ENCODE measurements at places on chromosomes 13 and 19. TPM values are rescaled to one million over a fixed set of nuclear protein-coding genes. Genes with fewer than 3 reads are reported as not detected.

The ZNF527 gene
- 3.9 TPM for total RNA-seq

The REEP6 gene
- 2.7 TPM for total RNA-seq

The FXYD7 gene
- total RNA-seq = not detected

The TICAM1 gene
- total RNA-seq = 8.2 TPM

The CD22 gene
- total RNA-seq = 1.9 TPM

The NHLRC3 gene
- total RNA-seq = 15.7 TPM

DNA sequence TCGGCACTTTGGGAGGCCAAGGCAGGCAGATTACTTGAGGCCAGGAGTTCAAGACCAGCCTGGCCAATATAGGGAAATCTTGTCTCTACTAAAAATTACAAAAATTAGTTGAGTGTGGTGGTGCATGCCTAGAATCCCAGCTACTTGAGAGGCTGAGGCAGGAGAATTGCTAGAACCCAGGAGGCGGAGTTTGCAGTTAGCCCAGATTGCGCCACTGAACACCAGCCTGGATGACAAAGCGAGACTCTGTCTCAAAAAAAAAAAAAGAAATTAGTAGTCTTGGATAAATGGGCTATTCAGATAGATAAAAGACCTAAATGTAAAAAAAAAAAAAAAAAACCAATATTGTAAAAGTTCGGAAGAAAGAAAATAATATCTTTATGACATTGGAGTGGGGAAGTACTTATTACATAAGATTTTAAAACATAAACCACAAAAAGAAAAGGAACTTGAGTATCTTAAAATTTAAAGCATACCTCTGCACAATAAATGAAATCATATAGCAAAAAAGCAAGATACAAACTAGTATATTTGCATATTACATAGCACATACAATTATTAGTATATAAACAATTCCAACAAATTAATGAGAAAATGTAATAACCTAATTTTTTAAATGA lies 26.7 kb upstream of the RNASEH2B start:
- no peak overlapping the region for H3K27ac ChIP-seq
- DNase-seq = no peak
- H3K4me1 ChIP-seq = no peaks in the 10 kb centered on the region
- no peaks in the 10 kb centered on the region for H3K27me3 ChIP-seq

DNA sequence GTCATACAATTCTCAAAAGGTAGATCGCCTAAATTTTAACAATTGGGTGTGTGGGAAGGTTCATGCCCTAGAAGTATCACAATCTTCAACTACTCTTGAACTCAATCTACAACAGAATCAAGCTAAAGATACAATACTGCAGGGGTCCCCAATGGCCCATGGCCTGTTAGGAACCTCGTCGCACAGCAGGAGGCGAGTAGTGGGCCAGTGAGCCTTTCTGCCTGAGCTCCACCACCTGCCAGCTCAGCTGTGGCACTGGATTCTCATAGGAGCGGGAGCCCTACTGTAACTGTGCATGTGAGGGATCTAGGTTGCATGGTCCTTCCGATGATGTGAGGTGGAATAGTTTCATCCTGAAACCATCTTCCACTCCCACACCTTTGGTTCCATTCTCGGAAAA lies 230.6 kb downstream of the KLF12 start:
- no peak overlapping the region for H3K4me3 ChIP-seq
- DNase-seq = no peak
- H3K27me3 ChIP-seq = no peaks in the 10 kb centered on the region
- no peaks in the 10 kb centered on the region for H3K36me3 ChIP-seq

- H3K36me3 ChIP-seq = no peaks in the 10 kb centered on the region
- no peak overlapping the region for H3K4me3 ChIP-seq
- H3K4me1 ChIP-seq = no peaks in the 10 kb centered on the region
- no peak overlapping the region for H3K27ac ChIP-seq
These were observed 24.7 kb downstream of the GPR42 start for GRCh38 chr19:35395382-35396199.

DNA sequence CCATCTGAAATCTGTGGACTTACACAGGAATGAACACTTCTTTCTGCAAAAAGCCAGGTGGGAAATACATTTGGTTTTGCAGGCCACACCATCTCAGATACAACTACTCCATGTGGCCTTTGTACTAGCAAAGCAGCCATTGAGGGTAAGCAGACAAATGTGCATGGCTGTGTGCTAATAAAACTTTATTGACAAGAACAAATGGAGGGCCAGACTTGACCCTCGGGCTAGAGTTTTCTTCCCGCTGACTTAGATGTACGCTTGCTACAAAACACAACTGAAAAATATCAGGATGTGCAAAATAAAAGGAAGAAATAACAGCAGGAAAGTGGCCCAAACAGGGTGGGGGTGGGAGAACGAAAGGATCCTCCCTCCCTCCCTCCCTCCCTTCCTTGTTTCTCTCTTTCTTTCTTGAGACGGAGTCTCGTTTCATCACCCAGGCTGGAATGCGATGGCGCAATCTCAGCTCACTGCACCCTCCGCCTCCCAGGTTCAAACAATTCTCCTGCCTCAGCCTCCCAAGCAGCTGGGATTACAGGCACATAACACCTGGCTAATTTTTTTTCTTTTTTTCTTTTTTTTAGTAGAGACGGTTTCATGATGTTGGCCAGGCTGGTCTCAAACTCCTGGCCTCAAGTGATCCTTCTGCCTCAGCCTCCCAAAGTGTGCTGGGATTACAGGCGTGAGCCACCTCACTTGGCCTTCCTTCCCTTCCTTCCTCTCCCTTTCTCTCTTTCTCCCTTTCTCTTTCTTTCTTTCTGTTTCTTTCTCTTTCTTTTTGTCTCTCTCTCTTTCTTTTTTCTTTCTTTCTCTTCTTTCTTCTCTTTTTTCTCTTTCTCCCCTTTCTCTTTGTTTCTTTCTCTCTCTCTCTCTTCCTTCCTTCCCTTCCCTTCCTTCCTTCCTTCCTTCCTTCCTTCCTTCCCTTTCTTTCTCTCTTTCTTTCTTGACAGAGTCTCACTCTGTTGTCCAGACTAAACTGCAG lies 29.3 kb downstream of the CCL25 start:
- no peaks in the 10 kb centered on the region for H3K36me3 ChIP-seq
- no peak overlapping the region for H3K27ac ChIP-seq
- no peak overlapping the region for H3K4me3 ChIP-seq
- H3K4me1 ChIP-seq = no peaks in the 10 kb centered on the region
- H3K27me3 ChIP-seq = no peaks in the 10 kb centered on the region
